ENCODE measurements at places on chromosomes 13 and 19. TPM values are rescaled to one million over a fixed set of nuclear protein-coding genes. Genes with fewer than 3 reads are reported as not detected.

DNA sequence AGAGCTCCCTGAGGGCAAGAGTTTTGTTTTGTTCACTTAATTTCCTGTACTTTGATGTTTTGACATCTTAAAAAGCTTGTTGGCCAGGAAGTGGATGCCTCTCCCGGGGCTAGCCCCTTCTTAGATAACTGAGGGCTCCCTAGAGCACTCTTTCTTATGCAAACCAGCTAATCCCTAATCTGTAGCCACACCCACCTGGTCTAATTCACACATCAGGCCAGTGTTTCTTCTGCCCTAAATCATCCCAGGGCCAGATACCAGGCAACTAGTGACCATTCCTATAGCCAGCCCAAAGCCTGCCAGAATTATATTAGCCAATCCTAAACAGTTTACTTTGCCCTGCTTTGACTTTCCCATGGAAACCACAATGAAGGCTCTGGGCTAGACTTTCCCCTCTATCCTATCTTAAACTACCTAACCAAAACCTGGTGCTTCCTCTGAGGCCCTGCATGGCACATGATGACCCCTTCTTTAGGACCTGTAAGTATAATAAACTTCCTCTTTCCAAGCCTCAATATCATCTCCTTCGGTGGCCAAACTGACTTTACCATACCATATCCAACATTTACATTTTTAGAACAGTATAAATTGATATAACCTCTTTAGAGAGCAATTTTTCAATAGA is 24.8 kb downstream of the WBP4 start:
- no peak for DNase-seq

GRCh38 chr13:27495551-27495950 is 45.2 kb upstream of the MTIF3 start:
- no peak for DNase-seq

DNA sequence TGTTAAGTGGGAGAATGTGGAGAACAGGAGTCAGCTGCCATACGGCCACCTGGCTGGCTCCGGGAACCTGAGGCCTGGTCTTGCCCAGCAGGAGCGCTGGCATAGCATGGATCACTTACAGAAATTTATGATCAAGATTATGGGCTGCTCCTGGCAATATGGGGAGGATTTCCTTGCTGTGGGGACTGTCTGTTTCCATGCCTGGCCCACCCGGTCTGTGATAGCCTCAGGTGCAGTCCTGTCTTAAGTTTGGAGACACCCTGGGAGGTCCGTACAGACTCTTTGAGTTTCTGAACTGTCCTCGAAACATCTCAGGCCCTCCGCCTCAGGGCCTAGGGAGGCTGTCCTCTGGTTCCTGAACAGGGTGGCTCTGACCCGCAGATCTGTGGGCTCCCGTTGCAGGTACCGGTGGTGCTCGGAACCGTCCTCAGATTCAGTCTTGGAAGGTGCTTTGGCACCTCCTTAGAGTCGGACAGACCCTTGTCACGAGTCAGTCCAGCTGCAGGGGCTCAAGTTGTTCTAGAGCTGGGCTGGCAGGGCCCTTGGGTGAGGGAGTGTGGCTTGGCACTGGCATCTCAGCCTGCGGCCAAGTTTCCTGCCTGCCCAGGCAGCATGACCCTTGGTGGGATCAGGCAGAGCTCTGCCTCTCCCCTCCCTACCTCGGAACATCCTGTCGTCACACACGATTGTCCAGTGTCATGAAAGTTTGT is 4.9 kb downstream of the TFDP1 start:
- DNase-seq: no peak

GRCh38 chr19:17259118-17259780 is 5.3 kb downstream of the USHBP1 start:
- DNase-seq: no peak

DNA sequence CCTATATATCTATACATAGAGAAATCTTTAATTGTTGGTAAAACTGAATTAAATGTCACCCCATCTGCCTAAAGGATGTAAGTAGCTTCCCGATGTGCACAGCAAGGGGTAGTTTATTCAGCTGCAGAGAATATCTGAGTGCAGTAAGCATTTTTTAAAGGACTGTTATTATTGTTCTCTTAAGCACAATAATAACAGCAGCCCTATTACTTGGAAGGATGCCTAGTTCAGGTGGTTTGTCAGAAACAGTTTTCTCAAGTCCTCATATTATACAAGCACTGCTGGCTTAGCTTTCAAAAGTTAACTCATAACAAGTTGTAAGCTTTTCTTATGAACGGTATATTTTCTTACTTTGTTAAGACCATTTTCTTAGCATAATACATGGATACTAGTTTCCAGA is 142.6 kb downstream of the CRYL1 start:
- DNase-seq: no peak

- no peak for DNase-seq
Measured at GRCh38 chr13:25678398-25678797, 306.6 kb downstream of the ATP8A2 start.

DNA sequence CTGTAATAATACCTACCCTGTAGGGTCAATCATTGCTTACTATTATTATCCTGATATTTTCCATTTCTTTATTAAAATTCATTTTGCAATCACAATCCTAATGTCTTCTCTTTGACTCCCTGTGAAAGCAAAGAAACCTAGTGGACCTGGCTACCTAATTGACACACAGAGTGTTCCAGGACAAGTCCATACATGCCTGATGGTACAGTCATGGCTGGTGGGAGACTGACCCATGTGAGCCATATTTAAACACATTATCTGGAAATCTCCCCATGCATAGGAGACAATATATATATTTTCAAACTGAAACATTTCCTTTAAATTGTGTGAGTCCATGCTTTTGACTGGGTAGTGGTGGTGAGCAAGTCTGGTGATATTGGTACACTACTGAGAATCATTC is 230.6 kb upstream of the DACH1 start:
- no peak for DNase-seq

DNA sequence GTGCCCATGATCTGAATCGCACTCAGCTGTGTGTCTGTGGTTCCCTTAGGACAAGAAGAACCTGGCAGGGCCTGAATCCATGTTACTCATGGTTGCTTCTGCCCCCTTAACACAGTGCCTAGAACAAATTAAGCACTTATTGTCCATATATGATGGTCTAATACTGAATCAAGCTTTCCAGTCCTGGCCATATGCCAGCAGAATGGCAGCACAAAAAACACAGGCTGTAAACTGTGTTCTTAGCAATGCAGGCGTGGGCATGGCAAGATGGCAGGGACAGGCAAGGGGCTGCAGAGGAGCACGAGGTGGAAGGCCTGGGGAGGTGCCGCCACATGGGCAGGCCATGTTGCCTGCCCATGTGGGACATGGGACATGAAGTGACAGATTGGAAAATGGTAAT is 68.2 kb downstream of the LATS2 start:
- no peak for DNase-seq

DNA sequence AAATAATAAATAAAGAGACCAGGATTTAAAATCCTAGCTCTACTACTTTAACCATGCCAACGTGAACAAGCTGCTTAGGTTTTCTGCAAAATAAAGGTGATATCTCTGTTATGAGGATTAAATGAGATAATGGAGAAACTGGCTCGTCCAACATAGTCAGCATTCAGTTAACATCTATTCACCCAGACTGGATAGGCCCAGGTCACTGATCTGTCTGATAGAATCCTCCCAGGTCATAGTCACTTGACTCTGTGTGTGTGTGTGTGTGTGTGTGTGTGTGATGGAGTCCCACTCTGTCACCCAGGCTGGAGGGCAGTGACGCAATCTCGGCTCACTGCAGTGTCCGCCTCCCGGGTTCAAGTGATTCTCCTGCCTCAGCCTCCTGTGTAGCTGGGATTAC is 12.9 kb upstream of the RAB8A start:
- DNase-seq: no peak

DNA sequence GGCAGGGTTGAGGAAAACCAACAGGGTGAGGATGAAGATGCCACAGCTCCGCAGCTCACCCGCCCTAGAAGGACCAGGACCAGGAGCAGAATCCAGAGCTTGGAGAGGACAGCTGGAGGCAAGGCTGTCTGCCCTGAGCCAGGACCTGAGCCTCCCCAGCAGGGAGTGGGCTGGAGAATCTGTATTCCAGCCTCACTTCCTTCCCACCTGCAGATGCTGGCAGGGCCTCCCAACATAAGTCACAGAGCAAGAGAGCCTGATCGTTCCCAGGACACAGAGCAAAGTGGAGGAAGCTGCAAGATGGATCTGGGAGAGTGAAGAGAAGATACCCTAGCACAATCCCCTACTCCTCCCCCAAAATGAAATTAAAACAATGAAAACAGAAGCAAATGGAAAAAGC is 61.7 kb upstream of the WASF3 start:
- DNase-seq: no peak

GRCh38 chr13:95317039-95317989 is 16.1 kb upstream of the ABCC4 start:
- DNase-seq: no peak

- no peak for DNase-seq
Measured at GRCh38 chr13:111968336-111969010, 98.5 kb upstream of the SOX1 start.

DNA sequence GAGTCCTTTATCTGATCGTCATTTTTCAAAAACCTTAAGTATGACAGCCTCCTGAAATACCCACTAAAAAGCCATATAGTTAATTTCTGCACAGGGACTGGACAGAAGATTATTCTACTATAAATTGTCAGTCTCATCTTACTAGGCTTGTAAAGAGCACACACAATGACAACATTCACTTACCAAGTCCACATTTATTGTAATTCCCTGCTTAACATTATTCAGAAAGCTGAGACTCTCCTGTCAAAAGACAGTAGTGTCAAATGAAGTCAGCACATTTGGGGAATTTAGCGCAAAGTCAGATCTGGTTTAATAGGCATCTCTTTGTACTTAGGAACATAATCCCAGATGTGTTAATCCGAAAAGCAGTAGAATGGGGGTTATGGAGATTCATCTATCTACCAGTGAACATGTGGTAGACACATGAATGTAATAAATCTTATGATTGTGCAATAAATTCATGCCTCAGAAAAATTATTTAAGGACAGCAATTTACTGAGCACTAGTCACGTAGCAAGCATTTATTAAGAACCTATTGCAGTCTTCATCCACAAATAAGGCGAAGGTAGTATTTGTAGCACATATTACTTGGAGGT is 224.6 kb upstream of the GPC6 start:
- no peak for DNase-seq

DNA sequence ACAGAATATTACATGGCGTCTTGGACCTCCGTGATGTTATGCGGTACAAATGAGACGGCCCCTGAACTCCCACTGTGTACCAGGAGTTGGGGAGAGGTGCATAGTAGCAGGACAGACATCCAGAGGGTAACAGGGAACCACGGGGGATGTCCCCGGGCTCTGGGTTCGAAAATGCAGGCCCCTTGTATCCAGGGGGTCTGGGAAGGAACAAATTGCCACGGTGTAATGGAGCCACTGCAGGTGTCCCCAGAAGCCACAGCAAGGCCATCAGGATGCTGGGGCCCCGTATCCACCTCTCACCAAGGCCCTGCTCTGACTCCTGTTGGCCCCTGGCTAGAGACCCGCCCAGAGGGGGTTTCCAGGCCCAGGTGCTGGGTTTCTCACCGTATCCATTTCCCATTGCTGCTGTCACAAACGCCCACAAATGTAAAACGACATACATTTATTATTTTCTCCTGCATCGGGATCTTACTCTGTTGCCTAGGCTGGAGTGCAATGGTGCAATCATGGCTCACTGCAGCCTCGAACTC is 77.8 kb downstream of the INSR start:
- DNase-seq: no peak

GRCh38 chr19:33661336-33661735 is 39.6 kb downstream of the CHST8 start:
- no peak for DNase-seq

DNA sequence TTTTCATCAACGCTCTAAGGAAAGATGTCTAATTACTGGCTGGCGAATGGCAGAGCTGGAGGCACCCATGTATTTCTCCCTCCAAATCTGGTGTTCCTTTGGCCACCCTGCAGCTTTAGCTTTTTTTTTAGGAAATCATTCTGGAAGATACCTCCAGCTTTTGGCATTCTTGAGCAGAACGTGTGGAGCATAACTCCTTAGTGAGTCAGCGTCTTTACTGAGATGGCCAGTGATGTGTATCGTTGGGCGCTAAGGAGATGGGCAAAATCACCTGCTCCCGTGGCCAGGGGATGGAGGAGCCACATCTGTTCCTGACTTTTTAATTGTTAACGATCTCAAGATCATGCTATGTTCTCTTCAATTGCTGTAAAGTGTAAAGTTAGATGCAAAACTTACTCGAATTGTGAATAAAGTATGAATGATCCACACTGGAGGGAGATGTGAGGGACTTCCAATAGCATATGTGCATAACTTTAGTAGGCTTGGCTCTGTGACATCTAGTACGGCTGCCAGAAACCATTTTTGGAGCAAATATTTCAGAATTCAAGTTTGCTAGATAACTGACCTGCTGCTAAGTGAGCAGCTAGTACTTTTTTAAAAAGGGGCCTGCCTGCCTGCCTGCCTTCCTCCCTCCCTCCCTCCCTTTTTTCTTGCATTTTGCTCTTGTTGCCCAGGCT is 24.4 kb upstream of the C1QTNF9 start:
- no peak for DNase-seq

DNA sequence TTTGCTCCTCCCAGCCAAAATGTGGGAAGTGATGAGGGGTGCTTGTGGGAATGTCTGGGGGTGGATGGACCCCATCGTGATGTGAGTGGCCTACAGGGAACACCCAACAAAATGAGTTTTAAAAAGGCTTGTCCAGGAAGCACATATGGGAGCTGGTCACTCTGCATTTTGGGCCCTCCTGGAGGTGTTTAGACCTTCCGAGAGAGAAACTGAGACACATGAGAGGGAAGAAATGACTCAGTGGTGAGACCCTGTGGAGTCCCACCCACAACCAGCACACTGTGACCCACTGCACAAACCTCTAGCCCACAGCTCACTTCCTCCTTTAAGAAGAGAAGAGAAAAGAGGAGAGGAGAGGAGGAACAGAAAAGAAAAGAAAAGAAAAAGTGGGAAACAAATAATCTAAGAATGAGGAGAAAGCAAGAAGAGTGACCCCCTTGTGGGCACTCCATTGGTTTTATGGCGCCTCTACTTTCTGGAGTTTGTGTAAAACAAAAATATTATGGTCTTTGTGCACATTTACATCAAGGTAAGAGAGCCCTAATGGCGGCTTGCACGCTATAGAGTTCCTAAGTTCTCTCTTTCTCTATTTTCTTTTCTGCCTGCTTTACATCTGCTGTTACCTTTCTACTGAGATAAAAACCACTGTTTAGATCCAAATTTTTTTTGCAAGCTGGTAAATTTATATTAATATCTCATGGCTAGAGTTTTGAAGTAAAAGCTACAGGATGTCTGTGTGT is 13.3 kb upstream of the LILRB1 start:
- DNase-seq: no peak

CYSLTR2 gene
- total RNA-seq: 3.9 TPM

PLIN4 gene
- total RNA-seq: 0.25 TPM

PRR36 gene
- 25.1 TPM for total RNA-seq

C19orf85 gene
- not detected for total RNA-seq

NANOS3 gene
- total RNA-seq: 4.9 TPM

PSG1 gene
- not detected for total RNA-seq

OR7D2 gene
- total RNA-seq: 1.8 TPM

All from mesothelial cell of epicardium (in vitro differentiated cells).